NCI-H187 (cell line): ENCODE measurements at places on chromosomes 6 and 20.

GRCh38 chr6:170114956-170115855 lies 175.7 kb downstream of the DLL1 start:
- no peak for DNase-seq

GRCh38 chr6:111842271-111842822 lies 30.9 kb downstream of the FYN start:
- DNase-seq: no peak

DNA sequence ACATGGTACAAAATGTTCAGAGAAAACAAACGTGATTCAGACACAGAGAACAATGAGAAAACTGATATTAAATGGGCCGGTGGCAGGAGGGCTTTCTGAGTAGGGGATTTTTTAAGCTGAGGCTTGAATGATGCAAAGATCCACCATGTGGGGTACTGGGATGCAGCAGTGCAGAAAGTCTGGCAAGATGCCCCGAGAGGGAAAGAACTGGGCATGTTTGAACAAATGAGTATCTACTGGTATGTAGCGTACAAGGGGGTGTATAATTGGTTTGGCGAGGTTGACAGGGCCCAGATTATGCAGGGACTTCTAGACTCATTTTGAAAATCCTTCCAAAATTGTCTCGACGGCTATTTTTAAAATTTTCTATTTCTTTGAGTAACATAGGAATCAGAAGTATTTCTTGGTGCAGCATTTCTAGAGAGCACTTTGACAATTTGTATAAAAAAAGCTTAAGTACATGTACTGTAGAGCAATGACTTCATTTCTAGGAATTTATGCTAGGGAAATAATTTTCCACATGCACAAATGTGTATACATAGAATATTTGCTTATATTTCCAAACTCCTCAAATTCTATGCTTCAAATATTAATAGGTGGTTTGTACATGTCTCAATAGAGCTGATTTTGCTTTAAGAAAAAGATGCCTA lies 119.6 kb upstream of the DOK5 start:
- DNase-seq: no peak

GRCh38 chr6:13384966-13385365 lies 56.6 kb upstream of the TBC1D7 start:
- DNase-seq: no peak

DNA sequence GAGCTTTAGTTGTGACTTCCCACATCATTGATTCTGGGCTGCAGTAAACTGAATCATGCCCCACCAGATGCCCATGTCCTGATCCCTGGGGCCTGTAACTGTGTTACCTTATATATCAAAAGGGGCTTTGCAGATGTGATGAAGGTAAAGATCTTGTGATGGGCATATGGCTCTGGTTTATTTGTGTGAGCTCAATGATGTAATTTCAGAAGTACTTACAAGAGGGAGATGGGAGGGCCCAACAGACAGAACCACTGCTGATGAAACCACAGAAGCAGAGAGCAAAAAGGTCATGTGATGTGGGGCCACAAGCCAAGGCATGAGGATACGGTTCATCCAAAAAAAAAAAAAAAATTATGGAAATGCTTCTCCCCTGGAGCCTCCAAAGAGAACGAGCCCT lies 118.7 kb downstream of the TOX2 start:
- no peak for DNase-seq

DNA sequence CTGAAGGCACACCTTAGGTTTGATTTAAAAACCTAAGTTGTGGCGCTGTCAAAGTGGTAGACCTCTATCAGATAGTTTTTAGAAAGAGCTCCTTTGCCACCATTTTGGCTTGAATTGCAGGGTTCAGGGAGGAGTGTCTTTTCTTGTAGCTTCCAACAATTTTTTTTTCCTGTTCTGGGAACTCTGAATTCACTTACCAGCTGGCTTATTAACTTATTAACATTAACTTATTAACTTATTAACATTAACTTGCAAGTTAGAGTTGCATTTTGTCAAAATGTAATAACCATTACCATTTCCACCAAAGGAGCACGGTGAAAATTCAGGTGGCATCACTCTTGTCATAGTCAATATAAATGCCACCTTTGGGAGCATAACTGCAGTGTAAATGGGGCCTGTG lies 181.9 kb downstream of the ISM1 start:
- DNase-seq: no peak

DNA sequence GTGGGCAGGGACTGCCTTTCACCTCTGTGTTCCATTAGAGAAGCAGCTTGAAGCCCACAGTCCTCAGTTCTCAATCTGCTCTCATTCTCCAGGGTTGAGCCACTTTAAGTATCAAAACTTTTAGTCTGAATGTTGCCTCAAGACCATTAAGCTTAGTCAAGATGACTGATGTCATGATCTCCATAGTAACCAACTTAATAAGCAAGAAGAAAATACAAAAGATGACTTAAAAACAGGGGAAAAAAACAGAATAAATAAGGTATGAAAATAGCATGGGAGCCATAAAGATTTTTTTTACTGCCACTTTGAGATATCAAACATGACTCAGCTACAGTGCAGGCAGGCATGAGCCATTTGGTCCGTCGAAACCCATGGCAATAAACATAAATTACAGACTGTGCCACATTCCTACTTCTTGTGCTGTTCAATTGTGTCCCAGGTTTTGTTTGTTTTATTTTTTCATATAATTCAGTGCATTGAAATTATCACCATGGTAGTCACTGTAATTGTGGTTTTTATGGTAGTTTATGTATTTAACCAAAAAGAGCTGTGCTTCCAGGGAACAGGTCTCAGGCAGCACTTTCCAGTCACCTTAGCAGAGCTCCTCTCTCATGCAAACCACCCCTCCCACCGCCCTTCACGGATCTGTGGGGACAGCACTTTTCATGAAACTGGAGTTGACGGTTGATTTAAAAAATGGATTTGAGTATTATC lies 156.5 kb upstream of the INSM1 start:
- peak; percentile 35 for DNase-seq

DNA sequence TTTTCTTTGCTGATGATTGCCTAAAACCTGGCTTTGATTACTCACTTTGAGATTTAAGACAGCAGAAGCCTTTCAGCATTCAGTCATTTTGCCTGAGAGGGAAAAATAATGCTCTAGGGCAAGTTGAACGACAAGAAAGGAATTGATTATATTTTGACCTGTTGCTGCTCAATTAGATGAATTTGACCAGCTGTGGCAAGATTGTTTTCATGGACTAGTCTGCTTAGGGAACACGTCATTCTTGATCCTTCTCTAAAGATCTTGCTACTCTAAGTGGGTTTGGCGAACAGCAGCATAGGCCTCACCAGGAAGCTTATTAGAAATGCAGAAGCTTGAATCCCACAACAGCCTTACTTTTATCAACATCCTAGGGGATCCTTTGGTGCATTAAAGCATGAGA lies 59.7 kb upstream of the PHACTR1 start:
- DNase-seq: no peak

- no peak for DNase-seq
Observed at GRCh38 chr6:146886587-146887446, 288.0 kb downstream of the ADGB start.

- DNase-seq: no peak
Observed at GRCh38 chr6:111865909-111866546, 7.2 kb downstream of the FYN start.

GRCh38 chr6:56875961-56876360 lies 78.9 kb upstream of the BEND6 start:
- DNase-seq: no peak
